ENCODE measurements at places on chromosomes 1 and 21. TPM values are rescaled to one million over a fixed set of nuclear protein-coding genes. Genes with fewer than 3 reads are reported as not detected.
A peak's percentile ranks its signal among the peaks of the same experiment; 100 is the strongest.

ZSWIM5 gene
- under 0.01 TPM for total RNA-seq

GRCh38 chr1:197451381-197451780, 183.3 kb downstream of the CRB1 start:
- peak; percentile 70 for DNase-seq
- H3K4me1 ChIP-seq, result no peaks in the 10 kb centered on the region
- no peak overlapping the region for H3K4me3 ChIP-seq
- no peaks in the 10 kb centered on the region for H3K36me3 ChIP-seq
- H3K27ac ChIP-seq, result no peak overlapping the region
- no peaks in the 10 kb centered on the region for H3K27me3 ChIP-seq

GRCh38 chr1:38941093-38941492, 537 bp downstream of the RHBDL2 start:
- H3K27ac ChIP-seq, result no peak overlapping the region
- H3K36me3 ChIP-seq, result no peaks in the 10 kb centered on the region
- H3K4me3 ChIP-seq, result peak overlapping the region; percentile 28
- no peaks in the 10 kb centered on the region for H3K27me3 ChIP-seq

FGR gene
- not detected for total RNA-seq

- no peaks in the 10 kb centered on the region for H3K4me1 ChIP-seq
- H3K27me3 ChIP-seq, result no peaks in the 10 kb centered on the region
- H3K27ac ChIP-seq, result no peak overlapping the region
- H3K4me3 ChIP-seq, result no peak overlapping the region
- no peak for DNase-seq
Measured at GRCh38 chr1:37073854-37074379, 39.6 kb upstream of the GRIK3 start.

- no peak for DNase-seq
- H3K27me3 ChIP-seq, result no peaks in the 10 kb centered on the region
- no peak overlapping the region for H3K27ac ChIP-seq
- H3K4me3 ChIP-seq, result no peak overlapping the region
- no peaks in the 10 kb centered on the region for H3K4me1 ChIP-seq
Measured at GRCh38 chr1:116403496-116404136, 30.6 kb downstream of the ATP1A1 start.

GRCh38 chr1:184152434-184152898, 100.9 kb downstream of the TSEN15 start:
- no peak overlapping the region for H3K4me3 ChIP-seq
- H3K36me3 ChIP-seq, result no peaks in the 10 kb centered on the region

GRCh38 chr1:213399695-213400094, 348.7 kb downstream of the RPS6KC1 start:
- no peak overlapping the region for H3K27ac ChIP-seq
- no peaks in the 10 kb centered on the region for H3K36me3 ChIP-seq
- H3K4me3 ChIP-seq, result no peak overlapping the region

DNA sequence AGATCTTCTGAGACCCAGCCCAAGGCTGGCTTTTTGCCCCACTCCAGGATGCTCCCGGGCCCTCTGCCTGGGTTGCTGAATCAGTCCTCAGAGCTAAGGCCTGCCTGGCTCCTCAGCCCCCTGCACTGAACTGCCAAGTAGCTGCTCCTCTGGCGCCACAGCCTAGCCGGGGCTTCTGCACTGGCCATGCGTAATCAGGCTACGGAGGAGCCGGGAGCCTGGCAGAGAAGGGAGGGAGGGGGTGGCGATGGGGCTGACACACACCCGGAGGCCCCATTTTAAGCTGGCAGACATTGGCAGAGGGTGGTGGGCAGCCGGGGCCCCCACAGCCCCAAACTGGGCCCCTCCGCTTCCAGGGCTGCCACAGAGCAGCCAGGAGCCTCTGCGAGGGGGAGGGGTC, 38.7 kb downstream of the ALPL start:
- H3K27me3 ChIP-seq, result peaks cover 3% of the 10 kb centered on the region
- H3K4me3 ChIP-seq, result no peak overlapping the region
- DNase-seq, result no peak
- H3K36me3 ChIP-seq, result no peaks in the 10 kb centered on the region
- H3K4me1 ChIP-seq, result peaks cover 6% of the 10 kb centered on the region

EIF4G3 gene
- total RNA-seq, result 29.2 TPM

DNA sequence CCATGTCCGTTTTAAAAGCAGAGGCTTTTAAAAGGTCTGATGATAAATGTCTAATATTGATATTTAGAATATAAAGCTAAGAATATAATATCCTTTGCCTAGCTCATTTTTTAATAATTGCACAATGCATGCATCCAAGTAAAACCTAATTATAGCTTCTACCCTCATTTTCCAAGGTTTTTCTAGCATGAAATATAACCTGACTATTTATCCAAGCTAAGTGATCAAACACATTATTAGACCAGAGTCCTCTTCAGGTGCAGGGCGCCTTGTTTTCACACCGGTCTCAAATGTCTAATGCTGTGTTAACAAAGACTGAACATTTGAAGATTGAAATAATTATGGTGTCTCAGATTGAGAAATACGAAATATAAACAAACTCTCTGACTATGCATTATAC, 648.9 kb upstream of the CXADR start:
- H3K4me3 ChIP-seq, result no peak overlapping the region
- H3K4me1 ChIP-seq, result no peaks in the 10 kb centered on the region
- no peak overlapping the region for H3K27ac ChIP-seq
- no peak for DNase-seq

DNA sequence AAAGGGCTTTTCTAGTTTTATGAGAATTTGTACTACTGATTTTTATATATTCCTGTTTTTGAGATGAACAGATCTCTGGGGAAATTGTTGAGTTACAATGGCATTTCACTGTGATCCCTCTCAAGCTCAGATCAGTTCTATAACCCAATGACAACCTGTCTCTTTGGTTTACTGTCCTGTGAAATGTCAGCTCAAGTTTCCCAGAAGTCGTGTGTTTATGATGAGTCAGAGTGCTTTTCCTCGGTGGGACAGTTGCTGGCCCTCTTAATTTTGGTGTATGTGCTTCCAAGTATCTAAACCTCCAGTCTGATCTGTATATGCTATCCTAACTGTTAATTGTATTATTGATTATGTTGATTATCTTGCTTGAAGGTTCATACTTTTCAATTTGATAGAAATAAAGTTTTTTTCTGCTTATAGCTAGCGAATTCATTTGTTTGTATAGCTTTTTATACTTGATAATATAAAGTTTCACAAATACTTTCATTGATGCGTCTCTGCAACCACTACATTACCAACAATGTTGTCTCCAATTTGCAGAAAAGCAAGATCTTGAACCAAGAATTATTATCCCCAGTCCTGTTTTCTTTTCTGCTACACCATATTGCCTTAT, 77.5 kb upstream of the DNAJC6 start:
- no peaks in the 10 kb centered on the region for H3K4me1 ChIP-seq
- peaks cover 2% of the 10 kb centered on the region for H3K36me3 ChIP-seq
- DNase-seq, result no peak
- H3K27me3 ChIP-seq, result no peaks in the 10 kb centered on the region
